NCI-H510A treated with DMSO at 0.1 percent for 48 hours (cell line): ENCODE measurements at places on chromosomes 1 and 21.

GRCh38 chr1:154158307-154159125 lies 3.6 kb upstream of the NUP210L start:
- DNase-seq: no peak

- DNase-seq: peak; percentile 7
Measured at GRCh38 chr21:34526618-34527290, 14.7 kb upstream of the KCNE1 start.

DNA sequence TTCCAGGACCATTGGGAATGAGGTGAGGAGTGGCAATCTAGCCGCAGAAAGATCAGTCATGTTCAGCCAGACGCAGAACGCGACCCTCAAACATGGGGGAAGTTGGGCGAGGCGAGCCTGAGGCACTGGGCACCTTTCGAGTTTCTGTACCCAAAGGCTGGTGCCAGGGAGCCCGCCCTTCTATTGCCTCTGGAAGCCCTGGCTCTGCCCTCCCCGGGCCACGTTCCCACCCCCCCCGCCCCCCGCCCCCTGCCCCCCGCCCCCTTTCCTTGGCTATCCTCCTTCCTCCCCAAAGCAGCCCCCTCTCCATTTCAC lies 2.2 kb upstream of the ZBTB7B start:
- no peak for DNase-seq

DNA sequence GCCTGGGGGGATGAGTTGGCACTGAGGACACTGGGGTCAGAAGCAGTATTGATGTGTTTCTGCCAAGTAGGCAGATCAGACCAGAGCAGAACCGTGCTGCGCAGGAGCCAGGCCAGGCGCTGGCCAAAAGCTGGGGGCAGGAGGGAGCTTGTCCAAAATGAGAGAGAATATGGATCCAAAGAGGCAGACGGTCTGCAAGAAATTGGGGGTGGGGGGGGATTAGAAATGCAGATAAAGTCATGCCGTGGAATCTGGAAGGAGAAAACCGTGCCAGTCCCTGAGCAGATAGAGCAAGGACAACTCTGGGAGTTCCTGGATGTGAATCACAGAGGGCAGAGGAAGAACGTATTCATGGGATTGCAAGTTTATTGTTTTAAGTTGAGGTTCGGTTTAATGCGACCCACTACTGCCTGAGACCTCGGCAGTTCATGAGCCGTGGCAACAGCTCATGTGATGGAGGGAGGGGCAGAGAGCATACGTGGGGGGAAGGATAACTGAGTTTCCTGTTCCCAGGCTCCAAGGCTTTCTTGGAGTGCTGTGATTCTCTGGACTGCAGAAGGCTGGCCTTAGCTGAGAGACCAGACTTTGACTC lies 224.0 kb downstream of the FGGY start:
- no peak for DNase-seq

DNA sequence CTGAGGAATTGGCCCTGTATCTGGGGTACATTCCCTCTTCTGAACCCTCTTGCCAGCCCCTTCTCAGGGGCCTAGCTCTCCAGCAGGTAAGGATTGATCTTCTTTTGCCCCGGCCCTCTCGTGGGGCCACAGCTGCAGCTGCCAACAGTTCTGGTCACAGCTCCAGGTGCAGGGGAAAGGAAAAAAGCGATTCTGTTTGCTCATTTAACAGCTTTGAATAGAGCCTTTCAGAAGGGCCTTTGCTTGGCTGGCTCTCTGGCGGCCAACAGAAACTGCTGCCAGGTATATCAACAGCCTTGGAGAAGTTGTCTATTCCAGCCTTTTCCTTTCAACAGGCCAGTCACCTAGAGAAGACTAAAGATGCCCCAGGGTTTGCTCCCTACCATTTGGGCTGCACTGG lies 16.1 kb upstream of the FMOD start:
- peak; percentile 62 for DNase-seq

- no peak for DNase-seq
Measured at GRCh38 chr1:172753964-172754363, 95.1 kb downstream of the FASLG start.
